ENCODE measurements at places on chromosomes 12 and 14.
A peak's percentile ranks its signal among the peaks of the same experiment; 100 is the strongest.

- no peak for DNase-seq
Measured at GRCh38 chr12:94500831-94501567, 41.3 kb upstream of the CEP83 start.

DNA sequence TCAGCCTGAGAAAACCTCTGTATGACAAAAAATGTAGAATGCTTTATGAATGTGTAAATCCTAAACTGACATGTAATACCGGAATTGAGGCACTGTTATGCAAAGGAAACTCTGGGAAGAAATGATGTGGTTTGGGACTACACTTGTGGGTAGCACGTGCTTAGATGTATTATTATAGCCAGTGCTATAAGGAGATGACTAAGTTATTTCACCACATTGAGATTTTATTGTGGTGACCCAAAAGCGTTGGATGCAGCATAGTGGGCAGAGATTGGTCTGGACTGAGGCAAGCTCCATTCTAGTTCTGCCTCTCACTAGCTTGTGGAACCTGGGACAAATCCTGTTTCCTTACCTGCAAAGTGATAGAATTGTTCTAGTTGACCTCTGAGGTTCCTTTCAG, 172.2 kb downstream of the SNAPC1 start:
- DNase-seq: no peak

GRCh38 chr12:103013741-103014300, 56.3 kb downstream of the ASCL1 start:
- DNase-seq: peak; percentile 60

DNA sequence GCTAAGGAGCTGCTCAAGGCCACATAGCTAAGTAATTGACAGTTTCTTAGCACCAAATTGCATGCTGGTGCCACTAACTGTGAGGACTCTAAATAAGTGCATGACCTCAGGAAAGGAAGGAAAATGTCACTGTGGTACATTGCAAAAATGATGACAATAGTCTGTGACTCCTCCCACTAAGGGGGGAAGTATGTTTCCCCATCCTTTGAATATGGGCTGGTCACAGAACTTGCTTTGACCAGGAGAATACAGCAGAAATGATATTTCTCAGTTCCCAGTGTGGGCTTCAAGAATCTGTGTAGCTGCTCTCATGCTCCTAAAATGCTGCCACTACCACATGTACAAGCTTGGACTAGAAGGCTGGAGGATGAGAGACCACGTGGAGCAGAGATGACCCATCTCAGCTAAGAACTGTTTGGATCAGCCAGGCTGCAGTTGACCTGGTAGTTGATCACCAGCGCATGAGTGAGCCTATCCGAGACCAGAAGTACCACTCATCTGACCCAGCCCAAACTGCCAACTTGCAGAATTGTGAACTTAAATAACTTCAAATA, 42.2 kb upstream of the NOS1 start:
- DNase-seq: no peak

DNA sequence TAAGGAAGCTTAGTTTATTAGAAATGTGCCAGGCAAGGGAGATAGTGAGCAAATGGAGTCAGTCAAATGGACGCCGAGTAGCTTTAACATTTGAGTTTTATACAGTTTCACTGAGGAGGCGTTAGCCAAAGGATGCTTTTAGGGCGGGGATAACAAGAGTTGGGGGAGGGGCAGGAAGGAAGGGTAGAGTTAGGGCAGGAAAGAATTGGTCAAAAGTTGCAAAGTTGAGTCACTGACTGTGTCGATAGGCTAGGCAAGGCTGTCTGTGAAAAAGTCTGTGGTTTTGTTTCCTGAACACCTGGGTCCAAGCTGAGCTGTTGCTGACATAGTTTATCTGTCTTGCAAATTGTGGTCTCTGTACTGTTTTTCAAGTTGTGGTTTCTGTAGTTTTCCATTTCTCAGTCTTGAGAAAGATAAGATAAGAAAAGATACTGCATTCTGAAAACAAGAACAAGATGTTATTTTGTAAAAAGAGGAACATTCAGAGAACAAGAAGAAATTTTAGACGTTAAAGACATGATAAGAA, 62.6 kb upstream of the RESF1 start:
- no peak for DNase-seq

- no peak for DNase-seq
Measured at GRCh38 chr14:94244182-94244581, 48.9 kb downstream of the SERPINA10 start.

DNA sequence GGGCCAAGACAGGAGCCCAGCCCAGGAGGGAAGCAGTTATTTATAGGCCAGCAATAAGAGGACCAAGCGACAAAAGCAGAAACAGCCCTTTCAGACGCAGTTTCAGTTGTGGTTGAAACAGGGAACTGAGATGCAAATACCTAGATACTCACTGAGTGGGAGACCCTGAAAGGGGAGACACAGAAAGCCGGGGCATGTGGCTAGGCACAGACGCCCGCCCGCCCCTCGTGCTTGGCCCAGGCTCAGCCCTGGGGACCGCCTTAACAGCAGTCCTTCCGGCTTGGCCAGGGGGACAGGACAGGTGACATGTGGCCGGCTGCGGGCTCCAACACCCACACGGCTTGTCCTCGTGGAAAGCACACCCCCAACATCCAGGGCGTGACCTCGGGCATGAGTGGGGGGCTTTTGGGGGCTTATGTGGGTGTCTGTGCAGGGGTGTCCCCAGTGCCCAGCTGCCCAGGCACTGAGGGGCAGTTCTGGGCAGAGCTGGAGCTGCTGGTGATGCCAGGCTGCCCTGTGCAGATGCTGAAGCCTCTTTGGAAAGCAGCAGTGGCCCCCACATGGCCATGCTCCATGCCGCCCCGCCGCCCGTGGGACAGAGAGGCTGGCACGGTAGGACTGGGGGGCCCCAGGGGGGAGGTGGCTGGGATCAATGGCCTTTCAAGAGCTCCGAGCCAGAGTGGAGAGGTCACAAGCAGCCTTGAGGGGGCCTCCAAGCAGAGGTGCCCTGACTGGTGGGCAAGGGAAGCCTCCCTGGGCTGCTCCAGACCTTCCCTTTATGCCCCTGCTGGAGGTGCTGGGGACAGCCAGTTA, 2.1 kb downstream of the PLD4 start:
- DNase-seq: no peak

- DNase-seq: peak; percentile 23
Measured at GRCh38 chr12:75591628-75592027, 80.2 kb upstream of the KRR1 start.

DNA sequence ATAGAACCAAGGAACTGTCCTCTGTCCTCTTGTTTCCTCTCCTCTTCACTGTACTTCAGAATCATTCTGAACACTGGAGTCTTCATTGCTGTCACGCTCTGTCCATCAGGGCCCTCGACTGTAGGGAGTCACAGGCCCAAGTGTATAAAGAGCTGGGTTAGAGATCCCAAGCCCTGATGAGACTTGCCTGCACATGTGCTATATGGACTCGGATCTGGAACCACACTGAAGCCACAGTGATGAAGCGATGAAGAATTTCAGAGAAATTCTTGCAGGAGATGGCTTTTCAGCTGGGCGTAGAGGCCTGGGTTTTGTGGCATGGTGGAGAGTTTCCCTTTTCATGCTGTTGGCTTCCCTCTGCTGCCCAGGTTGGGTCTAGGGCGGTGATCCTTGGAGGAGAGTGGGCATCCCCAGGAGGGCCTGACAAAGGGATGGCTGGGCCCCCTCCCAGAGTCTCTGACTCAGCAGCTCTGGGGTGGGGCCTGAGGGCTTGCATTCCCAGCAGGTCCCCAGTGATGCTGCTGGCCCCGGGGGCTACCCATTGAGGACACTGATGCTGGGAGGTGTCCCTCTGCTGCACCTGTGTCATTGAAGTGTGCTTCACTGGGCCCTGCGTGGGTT, 39.6 kb upstream of the YY1 start:
- no peak for DNase-seq

DNA sequence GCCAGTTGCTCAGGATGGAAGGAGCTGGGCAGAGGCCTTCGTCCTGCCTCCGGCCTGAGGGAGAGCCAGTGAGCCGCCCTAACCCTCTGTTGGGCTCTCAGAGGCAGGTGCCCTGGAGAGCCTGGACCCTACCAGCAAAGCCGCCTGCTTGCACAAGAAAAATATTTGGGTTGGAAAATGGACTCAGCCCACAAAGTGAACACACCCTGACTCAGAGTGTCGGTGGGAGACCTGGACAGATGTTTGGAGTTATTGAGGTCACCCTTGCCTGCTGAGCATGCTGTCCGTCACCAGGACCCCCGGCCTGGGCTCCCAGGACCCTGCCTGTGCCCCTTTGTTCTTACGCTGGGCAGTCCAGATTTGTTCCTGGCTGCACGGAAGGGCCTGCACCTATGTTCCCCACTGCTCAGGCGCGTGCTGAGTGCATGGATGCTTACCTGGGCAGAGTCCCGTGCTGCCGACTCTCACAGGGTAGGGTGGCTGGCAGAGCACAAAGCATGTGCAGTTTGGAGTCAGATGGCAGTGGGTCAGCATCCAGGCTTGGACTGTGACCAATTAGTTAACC, 22.4 kb downstream of the FAM181A start:
- DNase-seq: no peak

GRCh38 chr14:35341454-35341750, 49.2 kb downstream of the PSMA6 start:
- no peak for DNase-seq

GRCh38 chr12:43937947-43938346, 102.1 kb downstream of the TMEM117 start:
- DNase-seq: no peak

- DNase-seq: no peak
Measured at GRCh38 chr14:99118046-99118721, 153.8 kb downstream of the BCL11B start.

DNA sequence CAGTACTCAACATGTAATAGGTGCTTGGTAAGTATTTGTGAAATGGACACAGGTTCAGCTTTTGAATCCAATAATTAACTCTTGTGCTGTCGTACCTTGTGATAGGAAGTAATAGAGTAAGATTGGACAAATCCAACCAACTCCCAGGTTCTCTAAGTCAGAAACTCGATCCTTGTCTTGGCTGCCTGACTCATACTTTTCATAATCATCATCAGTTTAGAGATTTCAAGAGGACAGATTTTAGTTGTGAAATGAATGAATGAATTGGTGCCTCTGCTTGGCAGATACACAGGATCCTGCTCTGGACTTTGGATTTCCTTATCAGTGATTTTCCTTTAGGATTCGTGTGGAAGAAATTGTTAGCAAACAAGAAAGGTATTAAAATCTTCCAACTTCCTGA, 1145.2 kb downstream of the AACS start:
- no peak for DNase-seq

- DNase-seq: no peak
Measured at GRCh38 chr14:66601932-66602578, 94.1 kb downstream of the GPHN start.

DNA sequence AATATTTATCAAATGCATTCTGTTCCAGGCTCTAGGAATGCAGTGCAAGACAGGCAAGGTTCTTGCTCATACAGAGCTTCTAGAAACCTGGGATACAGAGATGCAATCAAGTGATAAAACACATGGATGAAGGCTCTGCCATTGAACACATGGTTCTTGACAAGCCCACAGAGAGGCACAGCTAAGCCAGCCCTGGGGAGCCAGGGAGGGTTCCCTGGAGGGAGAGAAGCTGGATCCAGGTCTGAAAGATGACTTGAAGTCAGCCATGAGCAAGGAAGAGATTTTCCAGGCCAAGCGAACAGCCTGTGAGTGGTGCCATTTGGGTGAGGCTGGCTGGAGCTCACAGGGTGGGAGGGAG, 66.2 kb downstream of the IRF2BPL start:
- no peak for DNase-seq

- no peak for DNase-seq
Measured at GRCh38 chr14:95683793-95684192, 2.4 kb upstream of the TCL1B start.

GRCh38 chr12:25997201-25997963, 38.9 kb downstream of the RASSF8 start:
- no peak for DNase-seq

DNA sequence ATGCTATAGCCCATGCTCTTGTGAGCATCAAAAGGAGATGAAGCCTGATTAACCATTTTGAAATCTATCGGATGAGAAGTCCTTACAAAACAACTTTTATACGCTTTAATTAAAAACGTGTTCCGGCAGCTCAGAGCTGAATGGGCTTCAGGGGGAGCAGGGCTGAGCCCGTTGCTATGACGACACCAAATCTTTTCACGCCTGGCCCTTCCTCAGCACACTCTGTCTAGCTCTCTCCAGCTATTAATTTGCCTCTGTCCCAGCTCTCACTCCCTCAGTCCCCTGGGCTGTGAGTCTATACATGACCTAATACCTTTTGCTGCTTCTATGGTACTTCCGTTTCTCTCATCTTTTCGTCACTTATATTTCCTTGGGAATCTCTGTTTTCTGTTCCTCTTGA, 15.8 kb downstream of the FOXA1 start:
- no peak for DNase-seq

DNA sequence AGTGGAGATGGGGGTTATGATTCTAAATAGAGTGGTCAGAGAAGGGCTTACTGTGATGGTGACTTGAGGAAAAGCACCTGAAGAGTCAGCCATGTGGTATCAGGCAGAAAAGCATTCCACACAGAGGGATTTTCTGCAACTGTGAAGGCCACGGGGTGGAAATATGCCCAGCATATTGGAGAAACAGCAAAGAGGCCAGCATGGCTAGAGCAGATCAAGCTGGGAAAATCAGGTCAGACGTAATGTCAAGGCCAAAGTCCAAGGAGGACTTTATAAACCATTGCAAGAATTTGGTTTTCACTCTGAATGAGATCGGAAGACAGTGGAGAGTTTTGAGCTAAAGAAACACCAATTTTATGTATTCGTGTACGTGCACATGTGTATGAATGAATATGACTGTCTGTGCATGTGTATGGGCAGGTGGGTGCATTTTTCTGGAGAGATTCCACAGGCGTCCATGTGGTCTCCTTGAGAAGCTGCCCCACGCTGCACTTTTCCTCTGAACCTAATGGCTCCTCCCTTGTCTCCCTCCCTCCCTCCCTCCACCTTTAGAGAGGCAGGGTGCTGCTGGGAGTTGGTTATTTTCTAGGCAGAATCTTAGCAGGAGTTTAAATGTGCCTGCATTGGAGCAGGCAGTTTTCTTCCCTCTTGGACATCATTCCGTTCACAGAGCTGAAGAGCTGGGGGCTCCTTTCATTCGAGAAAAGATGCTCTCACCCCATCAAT, 97.4 kb upstream of the PPP4R3A start:
- DNase-seq: no peak

DNA sequence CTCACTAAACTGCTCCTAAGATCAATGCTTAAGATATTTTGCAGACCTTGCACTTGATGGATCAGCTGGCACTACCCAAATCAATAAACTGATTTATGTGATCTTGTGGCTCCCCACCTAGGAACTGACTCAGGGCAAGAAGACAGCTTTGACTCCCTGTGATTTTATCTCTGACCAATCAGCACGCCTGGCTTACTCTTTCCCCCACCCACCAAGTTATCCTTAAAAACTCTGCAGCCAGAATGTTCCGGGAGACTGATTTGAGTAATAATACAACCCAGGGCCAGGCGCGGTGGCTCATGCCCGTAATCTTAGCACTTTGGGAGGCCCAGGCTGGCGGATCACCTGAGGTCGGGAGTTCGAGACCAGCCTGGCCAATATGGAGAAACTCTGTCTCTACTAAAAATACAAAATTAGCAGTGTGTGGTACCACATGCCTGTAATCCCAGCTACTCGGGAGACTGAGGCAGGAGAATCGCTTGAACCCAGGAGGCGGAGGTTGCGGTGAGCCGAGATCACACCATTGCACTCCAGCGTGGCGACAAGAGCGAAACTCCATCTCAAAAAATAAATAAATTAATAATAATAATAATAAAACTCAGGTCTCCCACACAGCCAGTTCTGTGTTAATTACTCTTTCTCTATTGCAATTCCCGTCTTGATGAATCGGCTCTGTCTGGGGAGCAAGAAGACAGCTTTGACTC, 12.0 kb downstream of the MORN3 start:
- DNase-seq: no peak
